HT1080 (cell line): ENCODE measurements at places on chromosomes 5 and 9.

DNA sequence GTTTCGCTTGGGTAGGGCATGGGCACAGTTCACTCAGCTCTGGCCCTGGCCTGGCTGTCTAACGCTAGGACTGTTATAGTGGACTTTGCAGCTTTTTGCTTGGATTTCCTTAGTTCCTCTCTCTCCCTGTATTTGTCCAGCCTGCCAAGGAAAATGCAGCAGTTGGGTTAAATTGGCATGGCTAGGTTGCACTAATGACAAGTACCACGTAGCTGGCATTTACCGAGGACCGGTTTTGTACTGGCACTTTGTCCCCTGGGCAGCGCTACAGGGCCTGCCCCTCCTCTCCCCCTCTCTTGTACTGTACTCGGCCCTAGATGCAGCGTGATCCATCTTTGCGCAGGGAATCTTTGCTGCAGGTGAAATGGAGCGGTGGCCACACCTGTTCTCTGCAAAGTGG lies 2.4 kb downstream of the WDR5 start:
- no peak for DNase-seq

DNA sequence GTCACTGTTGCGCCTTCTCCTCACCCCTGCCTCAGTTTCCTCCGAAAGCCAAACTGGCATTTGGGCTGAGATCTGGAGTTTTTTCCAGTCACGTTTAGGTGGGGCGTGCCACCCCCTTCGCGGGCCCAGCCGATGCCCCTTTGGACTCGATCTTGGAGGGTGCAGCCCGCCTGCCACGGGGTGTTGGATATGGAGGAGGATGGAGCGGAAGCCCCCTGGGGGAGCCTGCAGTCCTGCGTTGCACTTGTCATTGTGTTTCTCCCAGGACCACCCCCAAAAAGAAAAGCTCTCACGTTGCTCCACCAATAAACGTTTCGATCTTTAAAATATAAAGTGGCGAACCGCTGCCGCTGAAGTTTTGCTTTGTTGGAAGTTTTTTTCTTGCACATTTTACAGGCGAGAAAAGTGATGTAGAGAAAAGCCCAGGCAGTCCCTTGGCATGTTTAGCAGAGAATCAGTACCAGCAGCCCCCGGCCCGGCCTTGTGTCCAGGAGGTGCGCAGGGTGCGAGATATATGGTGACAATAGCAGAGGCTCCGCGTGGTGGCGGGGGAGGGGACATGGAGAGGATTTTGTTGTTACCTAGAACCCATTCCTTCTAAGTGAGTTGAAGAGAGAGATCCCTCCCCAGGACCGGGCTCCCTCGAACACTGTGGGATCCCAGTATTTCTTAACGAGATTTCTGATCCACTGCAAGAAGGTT lies 681 bp downstream of the F2R start:
- no peak for DNase-seq

- no peak for DNase-seq
Measured at GRCh38 chr9:126456441-126457174, 130.0 kb downstream of the MVB12B start.

DNA sequence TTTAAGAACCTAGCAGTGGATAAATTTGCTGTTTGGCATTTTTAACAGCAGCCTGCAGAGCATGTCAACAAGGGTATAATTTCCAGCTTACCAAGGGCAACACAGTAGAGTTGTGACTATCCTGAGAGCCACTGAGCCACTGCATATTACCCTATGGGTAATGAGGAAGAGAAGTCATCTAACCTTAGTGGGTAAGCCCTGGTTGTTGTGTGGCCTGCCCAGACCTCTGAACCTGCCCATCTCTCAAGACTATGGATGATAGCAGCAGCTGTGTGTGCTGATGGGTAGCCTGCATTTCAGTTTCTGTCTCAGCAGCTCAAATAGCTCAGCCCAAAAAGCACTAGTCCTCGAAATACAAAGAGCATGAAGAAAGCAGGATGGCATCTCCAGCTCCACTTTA lies 56.1 kb upstream of the PIP5K1B start:
- no peak for DNase-seq

DNA sequence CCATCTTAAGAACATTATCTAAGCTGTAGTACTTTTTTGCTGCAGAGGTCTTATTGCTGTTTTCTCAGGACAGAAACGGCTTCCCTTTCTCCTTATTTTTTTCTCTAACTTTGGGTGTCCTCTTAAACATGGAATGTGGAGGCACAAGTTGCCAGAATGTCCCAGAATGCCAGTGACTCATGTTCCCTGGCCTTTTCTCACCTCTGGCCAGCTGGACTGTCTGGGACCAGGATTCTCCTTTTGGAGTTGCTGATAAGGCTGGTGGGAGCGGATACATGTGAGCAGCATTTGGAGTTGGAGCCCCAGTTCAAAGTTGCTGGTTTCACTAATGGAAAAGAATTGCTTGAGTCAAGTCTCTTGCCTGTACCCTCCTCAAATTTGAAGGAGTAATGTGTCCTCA lies 112.8 kb downstream of the ARHGAP26 start:
- DNase-seq, result no peak

GRCh38 chr5:95669540-95669939 lies 13.3 kb downstream of the SPATA9 start:
- DNase-seq, result peak; percentile 83

DNA sequence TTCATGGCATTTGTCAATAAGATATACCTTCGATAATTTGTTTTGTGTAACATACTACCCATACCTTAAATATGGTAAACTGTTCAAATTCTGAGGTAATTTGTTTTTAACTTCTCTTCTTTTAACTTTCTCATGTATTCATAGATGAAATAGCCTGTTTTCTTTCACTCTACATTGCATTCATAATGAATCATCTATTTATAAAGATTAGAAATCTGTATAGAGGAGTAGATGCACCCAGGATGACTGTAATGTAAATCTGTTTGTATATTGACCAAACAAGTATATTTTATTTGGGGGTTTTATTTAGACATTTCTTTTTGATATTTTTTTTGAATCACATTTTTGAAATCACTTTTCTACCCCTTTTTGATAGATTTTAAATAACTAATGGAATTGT lies 144.6 kb downstream of the CD180 start:
- no peak for DNase-seq

GRCh38 chr5:105304859-105305258 lies 1742.3 kb upstream of the NUDT12 start:
- DNase-seq, result no peak

- no peak for DNase-seq
Measured at GRCh38 chr9:93501406-93501805, 48.0 kb upstream of the FAM120AOS start.

- peak; percentile 94 for DNase-seq
Measured at GRCh38 chr5:150058480-150059126, 27.8 kb downstream of the CSF1R start.

GRCh38 chr5:156148301-156148700 lies 178.7 kb upstream of the SGCD start:
- DNase-seq, result no peak

DNA sequence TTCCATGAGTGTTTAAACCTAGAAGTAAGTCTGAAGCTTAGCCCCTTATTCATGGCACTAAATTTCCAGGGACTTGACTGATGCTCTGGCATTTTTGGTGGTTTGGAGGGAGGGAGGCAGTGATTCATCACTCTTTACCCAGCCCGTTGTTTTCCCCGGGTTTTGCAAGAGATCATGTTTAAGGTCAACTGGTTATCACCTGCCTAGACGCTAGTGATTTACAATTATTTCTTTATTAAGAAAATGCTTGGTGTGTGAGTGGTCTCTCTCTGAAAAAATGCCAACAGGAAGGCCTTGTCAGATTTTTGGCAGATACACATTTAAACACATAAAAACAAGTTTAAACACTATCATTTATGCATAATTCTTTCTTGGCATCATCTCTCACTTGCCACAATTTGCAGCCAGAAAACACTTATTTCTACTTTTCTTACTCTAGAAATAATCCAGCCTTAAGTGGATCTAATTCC lies 737.9 kb upstream of the ZNF608 start:
- DNase-seq, result peak; percentile 89

DNA sequence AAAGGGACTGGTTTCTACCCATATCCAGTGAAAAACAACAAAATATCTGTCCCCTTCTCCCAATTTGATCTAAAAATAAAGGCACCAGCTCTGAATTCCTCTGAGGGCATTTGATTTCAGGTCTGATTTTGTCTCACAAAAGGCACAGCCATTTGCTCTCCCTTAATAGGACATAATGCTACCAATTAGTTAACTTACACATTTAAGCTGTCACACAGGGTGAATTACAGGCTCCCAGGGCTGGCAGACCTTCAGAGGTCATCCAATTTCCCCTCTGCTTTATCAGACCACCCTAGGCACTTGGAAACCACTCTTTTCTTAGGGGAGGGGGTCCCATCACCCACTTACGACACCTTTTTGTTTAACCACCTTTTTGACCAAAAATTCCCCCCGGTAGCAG lies 319.9 kb downstream of the SPOCK1 start:
- DNase-seq, result no peak

DNA sequence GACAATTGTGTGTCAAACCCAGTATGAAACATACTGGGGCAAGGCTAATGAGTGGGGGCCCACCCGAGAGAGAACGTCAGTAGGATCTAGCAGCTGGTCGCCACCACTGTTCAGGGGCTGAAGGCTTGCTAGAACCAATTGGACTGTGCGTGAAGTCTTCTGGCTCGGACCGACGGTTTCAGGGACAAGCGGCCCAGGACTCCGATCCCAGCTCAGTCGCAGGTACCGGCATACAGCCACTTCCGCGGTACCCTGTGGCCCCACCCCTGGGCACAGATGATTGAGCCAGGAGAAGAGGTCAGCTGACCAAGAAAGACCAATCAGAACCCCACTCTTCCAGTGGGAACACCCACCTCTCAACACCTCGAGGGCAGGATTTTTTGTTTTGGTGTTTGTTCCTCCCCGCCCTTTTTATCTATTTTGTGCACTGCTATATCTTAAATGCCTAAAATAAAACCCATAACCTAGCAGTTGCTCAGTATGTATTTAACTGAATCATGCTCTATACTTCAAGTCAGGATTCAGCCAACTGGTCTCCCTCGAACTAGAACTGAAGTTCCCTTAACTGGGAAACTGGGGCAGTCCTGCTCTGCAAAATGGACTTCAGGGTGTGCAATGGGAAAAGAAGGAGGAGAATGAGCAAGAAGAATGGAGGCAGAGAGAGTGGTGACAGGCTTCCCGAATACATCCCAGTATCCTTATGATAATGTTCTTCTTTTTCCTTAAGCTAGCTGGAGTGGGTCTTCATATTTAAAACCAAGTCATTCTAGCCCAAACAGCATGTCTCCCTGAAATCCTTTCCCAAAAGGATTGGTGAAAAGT lies 21.1 kb upstream of the CPEB4 start:
- DNase-seq, result no peak

GRCh38 chr5:113293975-113294310 lies 140.8 kb downstream of the TSSK1B start:
- DNase-seq, result peak; percentile 31

- DNase-seq, result no peak
Measured at GRCh38 chr9:87554976-87555375, 57.3 kb downstream of the DAPK1 start.

GRCh38 chr5:166977911-166978422 lies 1313.5 kb upstream of the WWC1 start:
- no peak for DNase-seq

DNA sequence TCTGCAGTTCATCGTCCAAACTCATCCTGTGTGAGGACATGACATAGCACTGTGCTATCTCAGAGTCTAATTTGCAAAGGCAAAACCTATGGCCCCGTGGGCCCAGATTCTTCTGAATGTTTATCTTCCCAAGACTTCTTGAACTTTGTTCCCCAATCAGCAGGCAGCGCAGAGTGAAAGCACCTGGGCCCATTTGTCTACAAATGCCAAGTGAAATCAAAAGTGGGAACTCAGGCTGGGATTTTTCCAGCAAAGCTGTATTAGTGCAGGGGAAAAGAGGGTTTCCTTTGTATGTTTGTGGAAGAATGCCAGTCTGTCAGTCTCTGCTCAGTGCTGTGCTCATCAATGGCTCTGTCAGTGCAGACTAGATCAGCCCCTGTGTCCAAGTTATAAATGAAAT lies 55.8 kb downstream of the FOXD1 start:
- DNase-seq, result no peak

GRCh38 chr5:125536582-125536981 lies 790.1 kb upstream of the ZNF608 start:
- peak; percentile 3 for DNase-seq

DNA sequence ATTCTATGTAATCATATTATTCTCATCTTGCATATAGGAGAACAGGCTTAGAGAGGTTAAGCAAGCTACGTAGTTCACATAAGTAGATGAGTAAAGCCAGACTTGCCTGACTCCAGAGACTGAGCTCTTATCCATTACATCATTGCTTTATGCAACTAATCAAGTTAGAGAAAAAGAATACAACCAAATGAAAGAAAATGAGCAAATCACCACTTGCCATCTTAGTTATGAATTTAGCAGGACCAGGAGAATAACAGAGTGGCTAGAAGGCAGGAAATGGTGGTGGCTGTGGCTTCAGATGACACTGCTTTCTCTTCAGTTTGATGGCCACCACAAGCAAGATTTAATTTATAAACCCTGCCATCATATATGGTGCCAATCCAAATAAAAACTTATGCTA lies 26.6 kb downstream of the POC5 start:
- no peak for DNase-seq

GRCh38 chr9:93051680-93052089 lies 6.8 kb upstream of the SUSD3 start:
- DNase-seq, result no peak

DNA sequence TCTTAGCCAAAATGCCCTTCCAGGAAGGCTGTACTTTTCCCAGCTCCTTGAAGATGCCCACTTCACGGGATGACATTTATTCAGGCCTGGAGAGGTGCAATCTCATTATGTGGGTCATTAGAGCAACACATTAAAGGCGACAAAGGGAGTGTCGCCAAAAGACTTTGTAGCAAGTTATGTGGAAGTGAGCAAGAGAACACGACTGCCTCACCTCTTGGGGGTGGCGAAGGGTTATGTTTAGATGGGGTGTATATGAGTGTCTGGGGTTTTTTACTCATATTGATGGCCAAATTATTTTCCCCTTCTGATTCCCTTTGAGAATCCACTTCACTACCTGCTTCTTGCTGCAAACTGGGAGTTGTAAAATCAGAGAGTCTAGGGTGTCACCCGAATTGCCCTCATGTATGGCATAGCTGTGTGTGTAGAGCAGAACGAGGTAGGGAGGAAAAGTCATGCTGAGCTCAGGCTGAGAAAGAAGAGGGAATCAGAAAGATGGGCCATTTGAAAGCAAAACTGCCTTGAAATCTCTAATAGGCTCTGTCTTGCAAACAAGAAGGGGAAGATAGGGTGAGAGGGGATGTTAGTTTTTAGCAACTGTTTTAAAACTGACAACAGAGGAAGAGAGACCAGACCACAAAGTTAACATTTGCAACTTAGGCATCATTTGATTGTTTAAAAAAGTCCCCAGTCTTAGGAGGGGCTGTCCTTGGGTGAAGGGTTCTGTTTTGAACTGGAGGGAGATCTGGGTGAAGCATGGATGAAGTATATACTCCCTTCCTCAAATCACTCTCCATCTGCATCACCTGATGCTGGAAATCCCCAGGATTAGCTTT lies 97.1 kb upstream of the IL12B start:
- DNase-seq, result no peak

GRCh38 chr5:163532171-163533084 lies 27.0 kb downstream of the MAT2B start:
- no peak for DNase-seq
